Fibroblast of skin of left biceps (primary cell): ENCODE measurements at places on chromosomes 11 and 22.
A peak's percentile ranks its signal among the peaks of the same experiment; 100 is the strongest.

DNA sequence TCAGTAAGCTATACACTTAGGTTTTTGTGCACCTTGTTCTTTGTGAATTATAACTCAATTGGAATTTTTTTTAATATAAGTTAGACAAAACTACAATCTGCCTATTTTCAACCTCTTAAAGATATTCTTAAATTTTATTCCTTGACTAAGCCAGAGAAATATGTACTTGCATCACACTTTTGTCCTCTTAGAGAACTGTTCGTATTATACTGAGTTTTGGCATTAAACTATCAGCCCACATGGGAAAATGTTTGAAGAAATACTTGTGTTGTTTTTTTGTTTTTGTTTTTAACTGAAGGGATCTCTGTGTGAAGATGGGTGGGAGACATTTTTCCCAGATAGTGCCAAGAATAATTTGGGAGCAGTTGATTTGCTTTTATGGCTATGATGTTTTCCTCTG, 25.3 kb downstream of the CEP295 start:
- peak; percentile 9 for DNase-seq

DNA sequence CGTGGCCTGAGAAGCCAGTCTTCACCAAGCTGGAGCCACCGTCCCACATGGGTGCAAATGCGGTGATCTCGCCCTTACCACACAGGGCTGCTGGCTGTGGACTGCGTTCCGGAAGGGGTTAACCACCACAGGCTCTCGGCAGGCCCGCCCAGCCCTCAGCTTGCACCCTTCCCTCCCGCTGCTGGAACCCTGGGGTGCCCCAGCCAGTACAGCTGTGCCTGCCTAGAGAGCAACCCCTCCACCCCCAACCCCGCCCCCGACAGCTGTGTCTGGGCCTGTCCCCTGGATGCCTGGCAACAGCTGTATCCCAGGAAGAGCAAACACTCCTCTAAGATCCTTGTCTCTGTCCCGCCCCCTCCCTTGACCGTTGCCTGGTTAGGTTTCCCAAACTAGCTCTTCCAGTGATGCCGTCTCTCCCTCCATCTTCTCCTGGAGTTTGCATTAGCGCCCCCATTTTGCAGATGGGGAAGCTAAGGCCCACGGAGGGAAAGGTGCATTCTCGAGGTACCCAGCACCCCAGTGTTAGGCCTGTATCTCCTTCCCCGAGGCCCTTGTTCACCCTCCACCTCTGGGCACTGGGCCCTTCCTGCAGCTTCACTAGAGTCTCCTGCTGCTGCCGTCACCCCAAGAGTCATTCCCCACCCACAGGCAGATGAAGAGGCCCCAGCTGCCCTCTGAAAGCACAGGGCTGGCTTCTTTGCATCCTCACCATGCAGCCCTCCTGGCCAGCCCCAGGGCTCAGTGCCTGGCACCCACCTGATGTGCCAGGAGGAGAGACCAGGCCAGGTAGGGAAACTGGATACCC, 12.6 kb upstream of the COX8A start:
- no peak for DNase-seq

DNA sequence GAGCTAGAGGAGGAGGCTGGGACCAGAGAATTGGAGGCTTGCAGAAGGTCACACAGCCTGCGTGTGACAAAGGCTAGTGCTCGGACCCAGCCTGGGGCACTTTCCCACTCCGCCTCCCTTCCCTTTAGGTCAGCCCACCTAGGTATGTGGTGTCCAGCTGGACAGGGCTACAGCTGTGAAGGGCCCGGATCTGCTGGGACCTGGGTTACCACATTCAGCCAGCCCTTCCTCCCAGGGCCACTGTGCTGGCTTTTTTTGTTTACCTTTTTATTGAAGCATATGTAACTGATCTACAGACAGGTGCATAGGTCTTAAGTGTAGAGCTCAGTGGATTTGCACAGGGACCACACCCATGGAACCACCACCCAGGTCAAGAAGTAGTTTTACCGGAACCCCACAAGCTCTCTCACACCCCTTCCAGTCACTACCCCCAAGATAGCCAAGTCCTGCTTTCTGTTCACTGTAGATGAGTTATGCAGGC, 8.7 kb downstream of the CAPN5 start:
- DNase-seq: no peak

DNA sequence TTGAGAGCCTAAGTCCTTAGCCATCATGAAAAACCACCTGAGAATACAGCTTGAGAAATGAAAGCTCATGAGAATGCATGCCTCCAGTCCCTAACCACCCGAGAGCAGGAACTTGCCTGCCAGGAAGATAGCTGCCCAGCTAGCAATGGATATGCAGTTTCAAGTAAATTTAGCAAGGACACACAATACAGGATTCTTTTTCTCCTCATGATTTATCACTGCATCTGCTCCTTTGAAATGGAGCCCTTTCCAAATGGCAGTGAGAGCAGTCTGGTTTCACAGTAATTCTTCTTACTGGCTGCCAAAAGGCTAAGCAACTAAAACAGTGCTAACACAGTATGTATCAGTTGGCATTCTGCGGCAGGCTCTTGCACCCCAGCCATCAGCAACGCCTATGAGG, 109.9 kb downstream of the MICAL3 start:
- DNase-seq: no peak

GRCh38 chr11:94030059-94030458, 8.9 kb downstream of the HEPHL1 start:
- no peak for DNase-seq

- DNase-seq: no peak
These were observed 22.5 kb downstream of the RCN1 start for GRCh38 chr11:32113200-32113919.

- no peak for DNase-seq
These were observed 3.2 kb downstream of the TAF6L start for GRCh38 chr11:62774407-62774806.

GRCh38 chr22:35154937-35155387, 89.0 kb downstream of the ISX start:
- peak; percentile 1 for DNase-seq

DNA sequence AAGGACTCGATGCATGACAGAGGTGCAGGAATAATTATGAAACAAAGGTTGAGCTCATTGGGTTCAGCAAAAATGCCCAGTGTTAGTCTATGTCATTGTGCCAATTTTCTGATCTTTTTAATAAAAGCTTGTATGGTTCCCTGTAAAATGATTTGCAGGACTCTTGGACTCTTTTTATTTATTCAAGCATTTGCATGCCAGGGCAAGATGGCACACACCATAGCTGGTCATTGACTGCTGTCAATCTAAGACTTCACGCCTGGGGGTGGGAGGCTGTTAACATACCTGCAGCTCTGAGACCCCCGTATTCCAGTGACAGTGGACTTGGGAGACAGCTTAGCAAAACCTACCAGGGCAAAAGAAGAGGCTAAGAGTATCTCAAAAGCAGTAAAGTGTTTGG, 32.0 kb upstream of the ANO1 start:
- DNase-seq: no peak

DNA sequence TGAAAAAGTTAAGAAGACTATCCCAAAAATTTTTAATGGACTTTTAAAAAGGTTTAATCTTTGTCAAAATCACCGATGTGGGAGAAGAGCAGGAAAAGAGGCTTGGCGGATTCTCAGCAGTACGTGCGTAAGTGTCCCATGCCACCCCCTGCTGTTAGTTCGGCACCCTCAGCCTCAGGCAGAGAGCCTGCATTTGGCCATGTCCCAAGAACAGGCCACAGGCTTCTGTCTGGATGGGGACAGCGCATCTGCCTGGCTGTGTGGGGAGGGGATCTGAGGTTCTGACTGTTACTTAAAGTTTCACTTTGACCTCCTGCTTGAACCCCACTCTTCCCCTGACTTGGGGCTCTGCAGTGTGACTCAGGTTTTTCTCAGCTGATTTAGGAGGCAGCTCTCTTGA, 35.3 kb downstream of the EXT2 start:
- no peak for DNase-seq

DNA sequence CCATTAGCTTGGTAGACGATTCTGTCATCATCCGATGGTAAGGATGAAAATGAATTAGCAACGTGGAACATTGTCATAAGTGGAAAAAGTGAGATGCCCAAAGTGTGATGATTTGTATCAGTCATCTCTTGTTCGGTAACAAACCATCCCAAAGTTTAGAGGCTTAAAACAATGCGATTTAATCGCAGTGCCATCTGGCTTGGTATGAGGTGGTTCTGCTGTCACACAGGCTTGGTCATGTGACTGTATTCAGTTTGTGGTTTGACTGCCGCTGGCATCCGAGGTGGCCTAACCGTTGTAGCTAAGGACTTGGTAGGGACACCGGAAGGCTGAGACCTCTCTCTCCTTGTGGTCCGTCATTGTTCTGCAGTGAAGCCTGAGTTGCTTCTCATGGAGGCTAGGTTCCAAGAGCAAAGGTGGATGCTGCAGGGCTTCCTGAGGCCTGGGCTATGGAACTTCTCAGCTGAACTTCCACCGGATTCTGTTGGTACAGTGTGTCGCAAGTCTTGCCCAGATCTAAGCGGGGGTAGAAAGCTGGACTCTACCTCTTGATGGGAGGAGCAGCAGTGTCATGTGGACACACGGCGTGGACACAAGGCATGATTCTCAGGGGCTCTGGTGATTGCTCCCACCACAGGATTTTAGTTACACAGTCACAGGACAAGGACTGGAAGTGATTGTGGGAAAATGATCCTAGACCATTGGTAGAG, 36.3 kb downstream of the BCR start:
- DNase-seq: no peak

DNA sequence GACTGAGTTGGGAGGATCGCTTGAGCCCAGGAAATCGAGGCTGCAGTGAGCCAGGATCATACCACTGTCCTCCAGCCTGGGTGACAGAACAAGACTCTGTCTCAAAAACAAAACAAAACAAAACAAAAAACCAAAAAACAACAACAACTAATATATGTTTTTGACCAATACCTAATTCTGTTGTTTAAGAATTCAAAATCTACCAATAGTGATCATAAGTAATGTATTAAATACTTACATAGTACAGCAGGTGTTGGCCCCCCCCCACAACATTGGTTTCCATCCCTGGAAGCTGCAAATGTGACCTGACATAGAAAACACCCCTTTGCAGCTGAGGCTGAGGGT, 74.7 kb downstream of the KCNQ1 start:
- no peak for DNase-seq

DNA sequence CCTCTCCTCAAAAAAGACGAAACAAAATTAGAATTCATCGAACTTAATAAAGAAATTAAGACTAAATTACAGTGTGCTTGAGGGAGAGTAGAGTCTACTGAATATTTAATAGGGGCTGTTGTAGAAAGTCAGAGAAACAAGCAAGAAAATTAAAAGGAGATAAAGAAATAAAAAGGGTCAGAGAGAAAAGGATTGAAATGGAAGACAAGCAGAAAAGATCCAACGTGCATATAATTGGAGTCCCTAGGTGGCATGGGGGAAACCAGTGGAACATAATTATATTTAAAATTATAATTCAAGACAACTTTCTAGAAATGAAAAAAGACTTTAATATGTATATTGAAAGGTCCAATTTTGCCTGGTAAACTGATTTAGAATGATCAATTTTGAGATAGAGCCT, 74.3 kb downstream of the ACER3 start:
- DNase-seq: no peak

DNA sequence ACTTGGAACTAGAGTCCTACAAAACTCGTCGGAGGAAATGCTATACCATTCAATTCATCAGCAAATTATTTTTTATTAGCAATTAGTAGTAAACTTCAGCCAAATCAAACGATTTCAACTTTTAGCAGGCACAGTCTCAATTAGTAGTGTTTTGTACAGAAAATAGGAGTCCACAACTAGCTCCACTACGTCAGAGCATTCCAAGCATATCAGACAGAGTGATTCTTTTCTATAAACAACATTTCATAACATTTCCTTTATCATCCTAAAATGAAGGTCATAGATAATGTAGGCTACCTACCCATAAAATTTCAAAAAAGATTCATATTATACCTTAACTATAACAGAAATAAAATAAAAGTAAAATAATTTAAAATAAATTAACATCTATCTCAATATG, 169.9 kb downstream of the KIF18A start:
- no peak for DNase-seq

- no peak for DNase-seq
These were observed 160.0 kb downstream of the NTM start for GRCh38 chr11:131530407-131530806.

GRCh38 chr11:44120169-44120568, 24.7 kb downstream of the EXT2 start:
- DNase-seq: no peak

DNA sequence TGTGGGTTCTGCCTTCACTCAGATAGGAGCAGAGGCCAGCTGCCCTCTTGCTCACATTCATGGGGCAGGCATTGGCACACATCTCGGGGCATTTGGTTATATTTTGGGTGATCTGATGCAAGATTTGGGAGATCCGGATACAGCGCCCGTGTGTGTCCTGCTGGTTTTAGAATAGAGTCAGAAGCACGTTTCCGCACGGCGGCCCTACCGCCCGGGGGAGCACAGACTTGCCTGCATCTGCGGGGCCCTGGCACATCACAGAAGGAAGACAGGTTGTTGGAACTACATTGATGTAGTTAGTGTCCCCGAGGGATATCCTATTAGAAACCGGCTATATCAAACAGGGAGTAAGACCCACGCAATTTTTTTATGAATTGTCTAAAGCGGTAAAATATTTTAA, 982.8 kb downstream of the NTM start:
- DNase-seq: no peak

DNA sequence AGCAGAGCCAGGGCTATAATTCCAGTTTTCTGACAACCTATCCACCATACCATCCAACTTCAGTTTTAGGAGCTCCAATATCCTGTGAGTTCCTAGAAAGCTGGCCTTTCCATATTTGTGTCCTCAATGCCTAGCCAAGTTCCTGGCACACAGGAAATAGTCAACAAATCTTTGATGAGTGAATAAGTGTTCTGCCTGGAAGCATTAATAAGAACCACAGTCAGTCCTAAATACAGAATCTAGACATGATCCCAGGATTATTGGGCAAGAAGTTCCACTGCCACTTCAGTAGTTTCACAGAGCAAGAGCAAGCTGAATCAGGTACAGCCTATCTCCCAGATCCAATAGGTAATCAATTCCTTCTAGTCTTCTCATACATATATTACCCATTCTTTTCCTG, 942.0 kb downstream of the DLG2 start:
- DNase-seq: no peak

DNA sequence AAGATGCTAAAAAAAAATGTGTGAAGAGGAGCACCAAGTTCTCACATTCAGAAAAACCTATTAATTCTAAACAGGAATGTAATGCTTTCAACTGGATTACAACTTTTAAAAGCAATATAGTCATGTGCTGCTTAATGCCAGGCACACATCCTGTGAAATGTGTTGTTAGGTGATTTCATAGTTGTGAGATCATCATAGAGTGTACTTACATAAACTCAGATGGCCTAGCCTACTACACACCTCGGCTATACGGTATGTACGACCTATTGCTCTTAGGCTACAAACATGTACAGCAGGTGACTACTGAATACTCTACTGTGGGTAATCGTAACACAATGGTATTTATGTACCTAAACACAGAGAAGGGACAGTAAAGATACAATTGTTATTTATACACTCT, 142.3 kb downstream of the RBFOX2 start:
- DNase-seq: no peak

GRCh38 chr11:72036687-72037086, 38.0 kb downstream of the IL18BP start:
- no peak for DNase-seq
